ENCODE measurements at places on chromosomes 5 and 9.

GRCh38 chr9:26955222-26955903, 849 bp upstream of the IFT74 start:
- DNase-seq = no peak

DNA sequence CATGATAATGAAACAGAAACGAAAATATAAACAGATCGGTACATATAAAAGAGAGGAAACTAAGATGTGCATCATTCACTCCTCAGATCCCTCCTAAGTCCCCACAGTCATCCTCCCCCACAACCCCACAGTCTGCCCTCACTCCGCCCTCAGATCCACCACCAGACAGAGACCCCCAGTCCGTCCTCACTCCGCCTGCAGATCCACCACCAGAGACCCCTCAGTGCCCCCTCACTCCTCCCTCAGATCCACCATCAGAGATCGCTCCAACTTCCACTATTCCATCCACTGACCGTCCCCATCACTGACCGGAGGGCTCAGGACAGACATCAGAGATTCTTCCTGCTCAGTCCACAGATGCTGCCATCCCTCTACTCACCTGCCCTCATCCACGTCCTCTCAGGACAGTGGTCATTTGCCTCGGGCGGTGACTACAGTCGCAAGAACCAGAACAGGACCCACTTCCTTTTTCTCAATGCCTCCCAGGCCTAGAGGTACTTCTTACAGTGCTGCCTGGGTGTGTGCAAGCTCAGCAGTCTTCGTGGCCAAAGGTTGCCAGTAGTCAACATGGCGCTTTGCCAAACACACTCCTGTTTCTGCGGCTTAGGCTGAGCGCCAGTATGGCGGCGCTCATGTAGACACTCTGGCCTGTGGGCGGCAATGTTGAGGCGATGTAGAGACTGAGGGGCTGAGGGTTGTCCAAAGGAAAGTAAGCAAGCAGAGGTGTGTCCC, 8.3 kb upstream of the SPATA31C1 start:
- DNase-seq = no peak

GRCh38 chr5:55036477-55036876, 12.4 kb downstream of the GZMK start:
- DNase-seq = no peak

GRCh38 chr5:76625087-76625815, 2.0 kb upstream of the F2RL2 start:
- DNase-seq = no peak

DNA sequence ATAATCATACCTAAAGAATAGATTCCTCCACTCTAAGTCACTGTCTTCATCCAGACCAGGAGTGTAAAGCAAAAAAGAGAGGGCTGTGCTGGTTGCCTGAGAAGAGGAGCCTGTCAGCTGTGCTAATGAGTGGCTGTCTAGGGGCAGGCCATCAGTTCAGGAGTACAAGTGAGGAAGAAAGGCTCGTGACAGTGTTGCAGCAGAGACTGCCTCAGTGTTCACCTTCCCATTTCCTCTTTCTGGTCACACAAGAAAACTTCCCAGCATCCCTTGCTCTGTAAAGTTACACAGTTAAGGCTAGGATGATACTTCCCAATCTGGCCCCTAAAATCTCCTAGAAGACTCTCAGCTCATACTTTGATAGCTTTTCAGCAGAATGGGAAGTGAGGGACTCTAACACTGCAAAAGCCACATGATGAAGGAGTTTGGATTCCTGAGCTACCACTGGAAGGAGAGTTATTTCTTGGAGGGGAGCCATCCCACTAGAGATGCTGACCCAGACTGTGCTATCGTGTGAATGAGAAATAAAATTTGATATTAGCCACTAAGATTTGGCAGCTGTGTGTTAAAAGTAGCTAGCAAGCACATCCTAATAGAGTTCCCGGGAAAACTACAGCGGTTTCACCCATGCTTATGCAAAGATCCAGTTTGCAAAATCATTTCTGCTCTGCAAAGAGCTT, 67.1 kb downstream of the ADAMTS12 start:
- no peak for DNase-seq

DNA sequence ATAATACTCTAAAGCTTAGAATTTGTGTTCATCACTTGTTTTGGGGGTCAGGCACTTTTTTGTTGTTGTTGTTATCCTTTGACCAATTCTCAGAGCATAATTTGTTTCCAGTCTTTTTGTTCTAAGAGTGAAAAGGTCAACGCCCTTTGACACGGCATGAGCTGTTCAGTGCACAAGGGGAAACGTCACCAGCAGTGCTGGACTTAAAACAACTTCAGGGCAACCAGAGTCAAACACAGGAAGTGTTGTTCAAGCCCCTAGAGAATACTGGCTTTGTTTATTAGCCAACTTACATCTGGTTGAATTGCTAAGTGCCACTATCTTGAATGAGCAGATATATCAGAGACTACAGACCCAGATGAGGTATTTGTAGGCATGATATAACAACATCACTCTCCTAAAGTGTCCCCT, 368.9 kb downstream of the TMEM161B start:
- no peak for DNase-seq

DNA sequence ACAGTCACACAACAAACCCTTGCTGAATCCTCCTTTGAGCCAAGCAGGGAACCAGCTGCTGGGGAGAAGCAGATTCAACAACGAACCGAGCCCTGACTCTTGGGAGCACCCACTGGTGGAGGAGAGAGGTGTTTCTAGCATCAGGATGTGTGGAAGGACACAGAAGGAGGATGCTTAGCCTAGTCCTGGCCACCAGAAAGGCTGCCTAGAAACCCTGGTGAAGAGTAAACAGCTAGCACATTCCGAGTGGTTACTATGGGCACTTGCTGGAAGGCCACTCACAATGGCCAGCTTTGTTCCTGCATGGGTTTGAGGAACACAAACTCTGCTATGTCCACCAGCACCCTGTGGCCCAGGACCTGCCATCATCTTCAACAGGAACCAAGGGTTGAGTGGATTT, 1.8 kb downstream of the TIFAB start:
- DNase-seq = no peak

DNA sequence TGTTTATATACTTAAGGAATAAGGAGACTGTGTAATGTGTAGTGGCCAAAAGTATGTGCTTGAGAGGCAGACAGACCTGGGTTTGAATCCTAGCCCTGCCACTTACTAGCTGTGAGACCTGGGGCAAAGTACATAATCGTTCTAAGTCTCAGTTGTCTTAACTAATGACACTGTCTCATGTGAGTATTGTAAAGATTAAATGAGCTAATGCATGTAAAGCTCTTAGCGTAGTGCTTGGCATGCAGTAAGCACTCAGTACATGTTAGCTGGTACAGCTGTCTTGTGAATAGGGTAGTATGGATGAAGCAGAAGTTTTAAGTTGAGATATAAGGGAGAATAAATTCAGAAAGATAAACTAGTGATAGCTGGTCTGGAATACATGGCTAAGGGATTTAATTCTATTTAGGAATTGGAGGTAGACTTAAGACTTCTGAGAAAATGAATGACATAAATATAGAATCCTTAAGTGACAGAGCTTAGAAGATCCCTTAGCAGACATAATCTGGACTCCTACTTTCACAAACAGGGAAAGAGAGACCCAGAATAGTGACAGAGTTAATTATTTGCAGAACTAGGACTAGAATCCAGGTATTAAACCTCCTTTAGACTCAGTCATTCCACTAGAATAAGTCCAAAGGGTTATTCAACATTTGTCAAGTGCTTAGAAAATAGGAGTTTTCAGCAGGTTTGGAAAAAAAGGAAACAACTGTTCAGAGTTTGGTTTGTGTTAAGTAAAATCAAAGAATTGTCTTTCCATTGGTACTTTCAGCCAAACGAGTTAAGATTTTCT, 13.1 kb downstream of the GPR21 start:
- no peak for DNase-seq

DNA sequence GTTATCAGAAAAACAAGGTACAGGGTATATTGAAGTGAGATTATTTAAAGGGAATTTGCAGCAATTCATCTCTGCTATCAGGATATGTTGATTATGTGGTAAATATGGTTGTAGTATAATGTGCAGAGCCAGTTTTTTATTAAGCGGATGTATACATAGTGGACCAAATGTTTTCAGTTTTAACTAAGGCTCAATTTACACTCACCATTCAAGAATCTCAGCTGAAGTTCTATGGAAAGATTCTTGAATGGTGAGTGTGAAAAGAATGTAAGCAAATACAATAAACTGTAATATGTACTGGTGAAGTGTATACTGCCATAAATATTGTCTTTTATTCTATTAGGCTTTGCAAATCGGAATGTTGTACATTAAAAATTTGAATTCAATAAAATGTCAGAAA, 895.9 kb upstream of the CDH10 start:
- DNase-seq = no peak

- peak; percentile 88 for DNase-seq
These were observed 2.1 kb upstream of the GFRA3 start for GRCh38 chr5:138276402-138277054.

DNA sequence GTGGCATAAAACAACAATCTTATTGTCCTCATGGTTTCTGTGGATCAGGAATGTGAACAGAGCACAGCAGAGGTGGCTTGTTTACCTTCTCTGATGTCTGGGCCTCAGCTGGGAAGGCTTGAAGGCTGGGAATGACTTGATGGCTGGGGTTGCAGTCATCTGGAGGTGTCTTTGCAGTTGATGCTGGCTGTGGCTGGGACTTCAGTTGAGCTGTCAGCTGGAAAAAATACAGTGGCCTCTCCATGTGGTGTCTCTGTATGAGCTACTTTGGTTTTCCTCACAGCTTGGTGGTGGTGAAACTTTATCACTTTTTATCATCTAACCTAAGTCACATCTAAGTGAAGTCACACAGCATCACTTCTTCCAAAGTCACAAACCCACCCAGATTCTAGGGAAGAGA, 24.7 kb upstream of the STX17 start:
- DNase-seq = no peak

DNA sequence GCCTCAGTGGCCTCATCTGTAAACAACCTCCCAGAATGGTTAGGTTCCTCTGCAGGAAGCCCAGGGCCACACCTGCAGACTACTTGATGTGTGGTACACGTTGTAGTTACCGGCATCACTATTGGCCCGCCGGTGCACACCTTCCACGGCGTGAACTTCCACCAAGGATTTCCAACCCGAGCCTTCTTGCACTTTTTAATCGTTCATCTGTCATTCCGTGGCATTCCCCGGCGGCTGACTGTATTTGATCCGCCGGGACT, 5.3 kb upstream of the TRIM41 start:
- DNase-seq = no peak

DNA sequence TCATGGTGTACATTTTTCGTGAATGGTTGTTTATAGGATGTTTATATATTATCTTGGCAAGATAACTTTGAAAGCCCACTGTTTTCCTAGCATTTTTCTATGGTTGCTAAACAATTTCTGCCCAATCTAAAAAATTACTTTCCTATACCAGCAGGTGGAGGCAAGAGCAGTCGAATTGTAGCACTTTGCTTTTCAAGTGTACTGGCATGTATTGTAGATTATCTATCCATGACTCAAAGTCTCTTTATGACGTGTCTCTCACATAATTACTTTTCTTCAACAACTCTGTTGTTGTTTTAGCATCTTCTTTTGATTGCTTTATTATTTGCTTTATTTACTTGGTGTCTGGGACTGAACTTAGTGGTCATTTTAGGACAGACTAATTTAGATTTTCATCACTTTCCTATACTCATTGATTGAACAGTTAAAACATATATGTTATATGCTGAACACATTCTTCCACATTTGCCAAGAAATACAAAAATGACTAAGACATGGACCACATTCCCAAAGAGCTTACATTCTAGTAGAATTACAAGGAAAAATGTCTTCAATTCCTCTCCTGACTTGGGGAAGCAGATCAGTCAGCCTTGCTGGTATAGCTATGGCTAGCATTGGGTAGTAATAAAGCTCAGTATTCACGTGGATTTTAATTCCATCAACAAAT, 20.7 kb downstream of the NLN start:
- peak; percentile 2 for DNase-seq

DNA sequence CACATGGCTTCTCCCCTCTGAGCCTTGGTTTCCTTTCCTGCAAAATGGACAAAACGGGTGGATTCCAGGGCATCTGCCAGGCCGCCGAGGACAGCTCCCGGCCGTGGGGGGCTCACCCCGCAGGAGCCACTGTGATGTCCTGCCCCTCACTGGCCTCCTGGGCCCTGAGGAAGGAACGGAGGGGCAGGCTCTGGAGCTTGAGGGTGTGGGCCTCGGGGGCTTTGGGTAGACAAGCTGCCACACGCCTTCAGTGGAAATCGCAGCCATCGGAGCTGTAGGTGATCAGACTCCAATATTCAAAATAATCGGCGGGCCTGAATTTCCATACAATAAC, 32.2 kb upstream of the UBAC1 start:
- DNase-seq = no peak

DNA sequence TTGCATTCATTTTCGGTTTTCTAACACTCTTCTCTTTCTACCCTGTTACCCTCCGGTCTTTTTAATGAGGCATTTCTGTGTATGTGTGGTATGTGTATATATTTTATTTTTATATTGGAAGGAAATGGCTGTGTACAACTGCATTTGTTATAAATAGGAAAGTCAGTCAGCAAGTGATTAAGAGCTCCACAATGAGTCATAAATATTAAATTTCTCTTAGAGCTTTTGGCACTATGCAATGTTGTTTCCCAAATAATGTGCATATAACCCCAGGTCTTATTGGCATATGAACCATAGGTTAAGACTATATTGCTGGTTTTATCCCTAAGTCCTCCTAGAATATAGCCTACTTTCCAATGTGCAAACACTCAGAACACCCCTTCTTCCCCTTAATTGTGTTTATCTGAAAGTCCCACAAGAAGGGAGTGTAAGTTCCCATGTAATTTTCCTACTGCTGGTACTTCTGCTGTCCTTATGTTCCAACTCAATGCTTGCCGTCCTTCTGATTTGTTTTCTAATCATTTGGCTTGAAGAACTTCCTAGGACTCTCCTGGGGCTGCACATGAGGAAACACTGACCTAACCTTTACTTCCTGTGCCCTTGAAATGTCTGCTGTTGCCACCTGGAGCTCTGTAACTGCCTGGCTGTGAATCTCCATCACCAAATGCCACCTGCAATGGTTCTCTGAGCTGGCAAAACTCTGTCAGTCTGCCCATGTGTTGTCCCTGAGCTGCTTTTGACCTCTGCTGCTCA, 65.5 kb upstream of the PCSK5 start:
- peak; percentile 12 for DNase-seq
